ENCODE measurements at places on chromosomes 1 and 21. TPM values are rescaled to one million over a fixed set of nuclear protein-coding genes. Genes with fewer than 3 reads are reported as not detected.

The DCLRE1B gene
- total RNA-seq, result 8.1 TPM

The CRP gene
- not detected for total RNA-seq

The MSH4 gene
- not detected for total RNA-seq

The CYYR1 gene
- not detected for total RNA-seq

The HCRTR1 gene
- not detected for total RNA-seq

The NOC2L gene
- 123 TPM for total RNA-seq

The DIO1 gene
- not detected for total RNA-seq

The PALMD gene
- total RNA-seq, result not detected

The ZNF683 gene
- total RNA-seq, result not detected

The LYPD8 gene
- total RNA-seq, result 0.37 TPM

The TNFRSF1B gene
- total RNA-seq, result 0.66 TPM

The DYNLT4 gene
- not detected for total RNA-seq

GRCh38 chr1:20399606-20400180 is 86.3 kb downstream of the CAMK2N1 start:
- no peak for DNase-seq

- no peak for DNase-seq
Observed at GRCh38 chr1:187003353-187003752, 174.6 kb downstream of the PLA2G4A start.

- DNase-seq, result no peak
Observed at GRCh38 chr1:66840929-66841328, 39.9 kb upstream of the INSL5 start.

GRCh38 chr1:41767534-41768525 is 150.9 kb downstream of the HIVEP3 start:
- DNase-seq, result no peak

- no peak for DNase-seq
Observed at GRCh38 chr1:214739621-214740238, 136.7 kb downstream of the CENPF start.

- no peak for DNase-seq
Observed at GRCh38 chr1:206878456-206878855, 13.0 kb downstream of the IL20 start.

DNA sequence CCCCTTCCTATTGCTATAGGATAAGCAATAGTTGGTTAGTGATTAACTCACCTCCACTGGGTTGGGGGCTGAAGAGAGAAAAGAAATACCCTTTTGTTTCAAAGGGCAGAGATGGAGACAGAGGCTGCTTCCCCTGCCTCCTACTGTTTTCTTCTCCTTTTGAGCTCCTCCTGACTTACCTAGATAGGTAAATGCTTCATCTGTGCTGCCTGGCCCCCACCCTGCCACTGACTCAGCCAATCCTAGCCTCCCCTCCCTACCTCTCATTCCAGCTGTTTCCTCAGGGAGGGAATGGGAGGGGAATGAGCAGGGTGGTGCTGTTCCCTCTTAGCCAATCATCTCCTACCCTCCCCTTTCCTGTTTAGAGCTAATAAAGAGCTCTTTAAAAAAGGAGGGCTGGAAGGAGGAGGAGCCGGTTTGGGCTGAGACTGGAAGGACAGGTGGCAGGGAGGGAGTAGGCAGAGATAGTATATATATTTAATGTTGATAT is at the start of gene C1orf116:
C1orf116 (minus strand) TSS at position 229 of the 490 bp plus-strand sequence. CDS start 5,158 bp downstream, outside the sequence.
- DNase-seq, result no peak

DNA sequence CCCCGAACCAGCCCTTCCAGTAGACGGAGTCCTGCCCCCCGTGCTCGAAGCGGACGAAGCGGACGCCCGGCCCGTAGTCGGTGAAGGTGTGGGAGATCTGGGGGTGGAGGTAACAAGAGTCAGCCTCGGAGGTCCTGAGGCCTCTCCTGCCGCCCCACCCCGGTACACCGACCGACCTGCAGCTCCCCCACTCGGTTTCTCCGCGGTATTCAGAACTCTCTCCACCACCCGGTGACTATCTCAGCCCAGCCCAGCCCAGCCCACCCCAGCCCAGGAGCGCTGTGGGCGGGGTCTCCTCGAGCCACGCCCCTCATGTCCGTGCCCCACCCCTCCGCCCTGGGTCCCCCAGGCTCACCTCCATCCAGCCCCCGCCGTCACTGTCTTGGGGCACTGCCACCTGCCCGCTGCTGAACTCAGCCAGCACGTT is 5.5 kb downstream of the FBXO2 start:
- no peak for DNase-seq

GRCh38 chr1:167447521-167448136 is 70.7 kb downstream of the CD247 start:
- DNase-seq, result no peak

GRCh38 chr1:185646202-185646683 is 87.9 kb upstream of the HMCN1 start:
- peak; percentile 100 for DNase-seq

DNA sequence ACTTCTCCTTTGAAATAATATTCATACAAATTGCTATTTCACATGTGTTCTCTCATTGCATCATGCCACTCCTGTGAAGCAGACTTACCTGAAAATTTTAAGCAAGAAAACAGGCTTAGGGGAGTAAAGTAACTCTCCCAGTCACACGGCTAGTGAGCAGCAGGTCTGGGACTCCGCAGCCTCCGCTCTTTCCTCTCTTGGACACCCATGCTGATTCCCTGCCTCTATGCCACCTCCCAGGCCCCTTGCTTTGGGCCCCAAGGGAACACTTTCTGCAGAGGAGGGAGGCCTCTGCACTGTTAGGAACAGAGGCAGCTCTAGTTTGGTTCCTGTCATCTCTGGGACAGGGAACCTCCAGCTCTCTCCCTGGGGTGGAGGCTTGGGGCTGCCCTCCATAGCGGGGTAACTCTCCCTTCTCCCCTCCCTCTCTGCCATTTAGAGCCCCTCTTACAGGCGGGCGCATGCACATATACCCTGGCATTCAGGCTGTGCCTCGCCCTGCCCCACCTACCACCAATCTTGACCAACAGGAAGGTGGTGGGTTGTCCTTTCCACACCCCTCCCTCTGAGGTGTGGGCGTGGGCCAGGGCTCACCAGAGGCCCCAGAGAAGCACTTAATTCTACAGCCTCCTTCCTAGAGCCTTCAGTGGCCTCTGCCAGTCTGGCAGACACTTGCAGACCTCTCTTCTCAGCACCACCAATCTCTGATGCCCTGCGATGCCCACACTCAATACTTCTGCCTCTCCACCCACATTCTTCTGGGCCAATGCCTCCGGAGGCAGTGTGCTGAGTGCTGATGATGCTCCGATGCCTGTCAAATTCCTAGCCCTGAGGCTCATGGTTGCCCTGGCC is at the start of gene RXFP4:
RXFP4 (plus strand) TSS at position 646 of the 852 bp plus-strand sequence; CDS start at position 718, 72 bp downstream.
- DNase-seq, result no peak

- DNase-seq, result no peak
Observed at GRCh38 chr1:25579292-25580252, 36.2 kb downstream of the LDLRAP1 start.

DNA sequence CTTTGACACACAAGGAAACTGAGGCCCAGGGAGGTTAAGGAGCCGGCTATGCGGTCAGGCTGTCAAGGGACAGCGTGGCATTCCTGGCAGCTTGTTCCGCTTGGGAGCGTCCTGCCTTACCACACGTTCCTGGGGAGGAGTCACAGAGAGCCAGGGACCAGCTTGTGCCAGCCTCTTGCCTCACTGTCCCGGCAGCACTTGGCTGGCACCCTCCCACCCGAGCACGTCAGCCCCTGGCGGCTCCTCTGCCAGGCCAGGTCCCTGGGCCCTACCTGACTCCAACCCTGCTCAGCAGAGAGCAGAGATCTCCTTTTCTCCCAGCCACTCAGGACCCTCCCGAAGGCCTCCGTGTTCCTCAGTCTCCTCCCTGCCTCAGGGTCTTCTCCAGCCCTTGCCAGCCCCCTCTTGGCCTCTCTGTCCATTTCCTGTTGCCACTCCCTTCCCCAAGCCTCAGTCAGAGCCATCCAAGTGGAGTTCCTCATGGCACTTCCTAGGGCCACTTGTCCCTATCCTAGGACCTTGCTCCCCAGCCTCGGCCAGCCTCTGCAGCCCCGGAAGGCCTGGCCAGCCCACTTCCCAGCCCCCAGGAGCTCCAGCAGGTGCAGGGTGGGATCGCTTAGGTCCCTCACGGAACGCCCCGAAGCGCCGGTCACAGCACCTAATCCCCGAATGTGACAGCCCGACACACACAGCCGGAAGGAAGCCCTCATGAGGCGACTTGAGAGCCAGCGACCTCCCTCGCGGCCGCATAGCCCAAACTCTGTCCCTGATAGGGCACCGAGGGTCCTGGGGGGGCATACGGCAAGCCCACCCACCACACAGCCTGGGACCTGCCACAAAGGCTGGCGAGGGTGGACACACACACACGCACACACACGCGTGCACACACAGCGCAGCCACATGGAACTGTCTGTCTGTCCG is 130.3 kb downstream of the CASZ1 start:
- no peak for DNase-seq

DNA sequence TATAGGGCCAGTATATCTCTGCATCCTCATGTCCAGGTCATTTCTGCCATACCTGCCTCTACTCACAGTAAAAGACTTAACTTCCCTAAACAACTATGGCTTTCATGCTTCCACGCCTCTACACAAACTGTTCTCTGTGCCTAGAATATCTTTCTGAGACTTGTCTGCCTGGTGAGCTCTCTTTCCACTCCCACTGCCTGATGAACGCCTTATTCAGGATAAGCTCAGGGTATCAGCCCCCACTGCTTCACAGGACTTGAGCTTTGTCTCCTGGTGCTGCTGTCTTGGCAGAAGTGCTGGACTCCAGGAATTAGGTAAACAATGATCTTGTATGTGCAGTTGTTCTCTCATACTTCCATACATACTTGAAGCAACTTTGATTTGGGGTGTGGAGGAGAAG is 4.8 kb upstream of the DDX20 start:
- DNase-seq, result no peak

GRCh38 chr1:173661271-173661670 is 8.4 kb downstream of the ANKRD45 start:
- no peak for DNase-seq

GRCh38 chr1:199809311-199809710 is 218.2 kb upstream of the NR5A2 start:
- no peak for DNase-seq

DNA sequence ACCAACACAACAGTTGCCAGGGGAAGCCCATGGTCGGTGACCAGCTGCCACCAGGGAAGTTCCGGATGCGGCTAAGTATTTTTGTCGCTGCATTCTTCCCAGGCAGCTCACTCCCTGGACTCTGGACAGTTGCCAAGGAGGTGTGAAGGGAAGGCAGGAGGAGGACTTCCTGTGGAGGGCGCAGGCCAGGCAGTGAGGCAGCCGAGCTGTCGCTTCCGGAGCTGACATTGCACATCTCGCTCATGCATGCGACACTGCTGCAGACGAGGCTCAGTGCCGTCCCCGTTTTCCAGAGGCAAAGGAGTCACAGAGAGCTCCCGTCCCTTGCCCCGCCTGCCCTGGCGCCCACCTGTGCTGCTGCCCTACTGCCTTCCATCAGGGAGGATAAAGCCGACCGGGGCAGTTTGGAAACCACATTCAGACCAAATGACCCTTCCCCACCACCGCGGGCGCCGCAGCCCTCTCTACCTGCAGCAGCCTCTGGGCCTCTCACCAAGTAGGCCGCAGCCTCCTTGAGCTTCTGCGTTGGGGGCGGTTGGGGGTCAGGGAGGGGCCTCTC is 81.4 kb downstream of the NENF start:
- no peak for DNase-seq

DNA sequence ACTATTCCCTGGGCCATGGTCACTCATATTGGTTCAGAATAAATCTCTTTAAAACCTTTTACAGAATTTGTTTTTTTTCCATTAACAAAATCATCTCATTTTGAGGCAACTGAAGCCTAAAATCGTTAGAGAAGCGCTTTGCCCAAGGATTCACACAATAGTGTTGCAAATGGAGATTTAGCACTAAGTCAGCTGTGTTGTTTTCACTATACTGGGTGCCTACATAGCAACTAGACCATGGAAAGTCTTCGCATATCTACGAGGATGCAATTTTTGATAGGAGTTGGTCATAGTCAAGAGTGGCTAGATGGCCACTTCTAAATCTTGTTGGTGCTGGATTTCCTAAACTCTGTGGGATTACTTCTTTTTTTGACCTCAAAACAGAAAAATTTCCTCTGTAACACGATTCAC is 530 bp upstream of the TIPRL start:
- DNase-seq, result no peak

DNA sequence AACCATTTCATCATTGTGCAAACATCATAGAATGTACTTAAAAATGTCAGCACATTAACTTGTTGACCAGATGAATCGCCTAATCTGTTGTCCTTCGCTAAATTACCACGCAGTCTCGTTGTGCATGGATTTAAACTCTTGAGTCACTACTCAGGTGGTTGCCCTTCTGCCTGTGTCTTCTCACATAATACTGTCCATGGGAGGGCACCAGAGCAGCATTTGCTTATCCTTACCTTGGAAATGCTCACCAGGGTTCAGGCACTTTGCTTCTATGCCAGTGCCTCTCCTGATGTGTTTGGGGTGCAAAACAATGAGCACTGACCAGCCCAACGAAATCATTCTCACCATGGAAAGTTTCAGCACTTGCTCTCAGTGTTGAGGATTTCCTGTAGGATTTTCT is 559.9 kb downstream of the RWDD3 start:
- DNase-seq, result no peak

GRCh38 chr1:87457408-87457807 is 128.7 kb downstream of the LMO4 start:
- DNase-seq, result no peak

DNA sequence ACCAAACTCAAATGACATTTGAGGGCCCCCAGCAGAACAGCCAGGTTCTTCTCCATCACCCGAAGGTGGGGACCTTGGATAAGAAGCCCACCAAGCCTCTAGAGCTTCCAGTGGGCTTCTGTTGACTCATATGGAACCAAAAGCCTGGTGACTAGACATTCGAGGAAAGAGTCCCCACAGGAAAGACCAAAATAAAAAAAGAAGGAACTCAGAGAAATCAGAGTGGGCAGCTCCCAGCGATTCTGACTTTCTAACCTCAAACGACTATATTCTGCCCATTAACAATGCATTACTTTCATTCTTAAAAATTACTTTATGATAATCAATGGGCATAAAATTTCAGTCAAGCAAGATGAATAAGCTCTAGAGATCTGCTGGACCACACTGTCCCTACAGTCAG is 9.6 kb upstream of the CHIT1 start:
- DNase-seq, result no peak

- DNase-seq, result no peak
Observed at GRCh38 chr1:111221276-111221632, 6.3 kb upstream of the CHI3L2 start.

GRCh38 chr1:14803002-14803789 is 204.7 kb downstream of the KAZN start:
- no peak for DNase-seq

DNA sequence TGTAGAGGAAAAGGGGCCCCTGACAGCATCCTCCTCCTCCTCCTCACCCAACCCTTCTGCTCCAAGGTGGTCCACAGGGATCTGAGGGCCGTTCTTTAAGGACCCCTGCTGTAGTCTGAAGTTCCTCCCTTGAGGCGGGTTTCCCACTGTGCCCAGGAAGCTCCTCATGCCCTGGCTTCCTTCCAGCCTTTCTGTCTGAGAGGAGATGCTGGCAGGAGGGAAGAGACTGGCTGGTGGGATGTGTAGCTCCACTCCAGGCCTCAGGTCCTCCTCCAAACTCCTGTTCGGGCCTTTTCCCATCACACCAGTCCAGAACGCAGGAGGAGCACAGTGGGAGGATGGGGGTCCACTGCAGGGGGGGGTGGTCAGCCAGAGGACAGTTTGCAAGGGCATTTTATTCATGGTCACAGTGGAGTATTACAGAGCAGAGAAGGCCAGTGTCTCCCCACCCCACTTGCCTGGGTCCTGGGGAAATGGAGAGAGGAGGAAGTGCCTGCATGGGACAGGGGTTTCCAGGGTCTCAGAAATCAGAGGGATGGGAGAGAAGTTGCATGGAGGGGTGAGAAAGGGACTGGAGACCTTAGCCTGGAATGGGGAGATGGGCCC is 7.8 kb downstream of the ETV3L start:
- no peak for DNase-seq
